ENCODE measurements at places on chromosomes 1 and 21. TPM values are rescaled to one million over a fixed set of nuclear protein-coding genes. Genes with fewer than 3 reads are reported as not detected.
A peak's percentile ranks its signal among the peaks of the same experiment; 100 is the strongest.

DNA sequence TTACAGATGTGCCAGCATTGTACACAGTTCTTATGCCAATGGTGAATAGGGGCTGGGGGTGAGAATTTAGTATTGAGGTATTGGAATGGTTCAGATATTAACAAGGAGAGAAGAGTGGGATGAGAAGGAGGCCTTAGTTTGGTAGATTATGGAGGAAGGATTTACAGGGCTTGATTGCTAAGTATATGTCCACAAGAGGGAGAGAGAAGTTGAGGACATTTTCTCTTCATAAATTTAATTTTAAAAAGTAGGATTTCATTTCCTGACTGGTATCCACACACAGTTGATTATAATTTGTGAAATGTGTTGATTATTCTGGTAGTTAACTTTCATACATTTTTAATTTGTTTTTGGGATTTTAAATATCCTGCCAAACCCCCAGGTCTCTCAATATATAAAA, 213.0 kb downstream of the ADGRL2 start:
- DNase-seq = no peak

DNA sequence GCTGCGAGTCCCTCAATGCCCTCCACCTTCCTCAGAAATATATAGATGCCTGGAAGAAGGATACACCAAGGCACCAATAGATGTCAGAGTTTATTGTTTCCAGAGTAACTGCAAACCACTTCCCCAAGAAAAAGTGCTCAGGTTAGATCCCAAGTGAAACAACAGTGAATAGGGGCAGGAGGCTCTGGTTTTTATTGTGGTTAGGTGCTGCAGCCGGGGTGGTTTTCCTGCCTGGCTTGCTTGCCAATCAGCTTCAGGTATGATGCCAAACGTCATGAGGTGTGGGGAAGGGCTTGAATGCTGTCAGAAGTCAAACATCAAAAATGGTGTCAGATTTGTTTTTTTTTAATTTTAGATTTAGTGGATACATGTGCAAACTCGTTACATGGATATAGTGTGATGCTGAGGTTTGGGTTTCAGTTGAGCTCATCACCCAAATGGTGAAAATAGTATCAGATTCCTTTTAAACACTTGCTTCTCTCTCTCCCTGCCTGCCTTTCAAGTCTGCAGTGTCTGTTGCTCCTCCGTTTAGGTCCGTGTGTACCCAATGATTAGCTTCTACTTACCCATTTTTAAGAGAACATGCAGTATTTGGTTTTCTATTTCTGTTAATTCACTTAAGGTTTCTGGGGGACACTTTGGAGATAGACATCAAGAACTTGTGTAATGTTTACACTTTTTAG, 1317.0 kb downstream of the MRPL39 start:
- DNase-seq = peak; percentile 19

- peak; percentile 20 for DNase-seq
Measured at GRCh38 chr1:52697795-52698674, at the start of gene COA7. COA7 (minus strand) TSS chr1:52698347; CDS start chr1:52698326, 21 bp downstream.

- no peak for DNase-seq
Measured at GRCh38 chr1:225885336-225885735, 3.2 kb upstream of the TMEM63A start.

VSIG8 gene
- not detected for total RNA-seq

CELA2A gene
- total RNA-seq = not detected

FASLG gene
- 0.80 TPM for total RNA-seq

OR2L3 gene
- not detected for total RNA-seq

- no peak for DNase-seq
Measured at GRCh38 chr1:205374210-205375078, 17.7 kb upstream of the KLHDC8A start.

GRCh38 chr1:89739013-89739843, 81.6 kb upstream of the LRRC8D start:
- DNase-seq = no peak

DNA sequence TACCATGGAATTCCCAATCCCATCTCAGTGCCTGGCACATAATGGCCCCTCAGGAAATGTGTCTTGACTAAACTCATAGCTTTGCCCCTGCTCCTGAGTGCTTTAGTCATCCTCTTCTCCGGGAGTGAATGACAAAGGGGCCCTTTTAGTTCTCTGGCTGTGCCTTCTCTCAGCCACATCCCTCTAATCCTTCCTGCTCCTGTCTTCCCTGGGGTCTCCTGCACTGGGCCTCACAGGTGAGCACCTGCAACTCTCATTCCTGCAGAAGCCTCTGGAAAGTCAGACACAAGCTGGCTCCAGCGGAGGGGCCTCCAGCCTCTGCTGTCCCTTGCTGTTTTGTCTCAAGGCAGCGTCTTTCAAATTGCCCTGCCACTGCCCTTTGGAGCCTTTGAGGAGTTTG, 14.0 kb upstream of the ETV3L start:
- DNase-seq = no peak

- no peak for DNase-seq
Measured at GRCh38 chr1:54826226-54826816, 25.2 kb upstream of the TTC22 start.

GRCh38 chr21:18218331-18218730, 26.3 kb upstream of the CHODL start:
- no peak for DNase-seq

GRCh38 chr1:204578867-204579664, 62.9 kb downstream of the MDM4 start:
- DNase-seq = no peak

DNA sequence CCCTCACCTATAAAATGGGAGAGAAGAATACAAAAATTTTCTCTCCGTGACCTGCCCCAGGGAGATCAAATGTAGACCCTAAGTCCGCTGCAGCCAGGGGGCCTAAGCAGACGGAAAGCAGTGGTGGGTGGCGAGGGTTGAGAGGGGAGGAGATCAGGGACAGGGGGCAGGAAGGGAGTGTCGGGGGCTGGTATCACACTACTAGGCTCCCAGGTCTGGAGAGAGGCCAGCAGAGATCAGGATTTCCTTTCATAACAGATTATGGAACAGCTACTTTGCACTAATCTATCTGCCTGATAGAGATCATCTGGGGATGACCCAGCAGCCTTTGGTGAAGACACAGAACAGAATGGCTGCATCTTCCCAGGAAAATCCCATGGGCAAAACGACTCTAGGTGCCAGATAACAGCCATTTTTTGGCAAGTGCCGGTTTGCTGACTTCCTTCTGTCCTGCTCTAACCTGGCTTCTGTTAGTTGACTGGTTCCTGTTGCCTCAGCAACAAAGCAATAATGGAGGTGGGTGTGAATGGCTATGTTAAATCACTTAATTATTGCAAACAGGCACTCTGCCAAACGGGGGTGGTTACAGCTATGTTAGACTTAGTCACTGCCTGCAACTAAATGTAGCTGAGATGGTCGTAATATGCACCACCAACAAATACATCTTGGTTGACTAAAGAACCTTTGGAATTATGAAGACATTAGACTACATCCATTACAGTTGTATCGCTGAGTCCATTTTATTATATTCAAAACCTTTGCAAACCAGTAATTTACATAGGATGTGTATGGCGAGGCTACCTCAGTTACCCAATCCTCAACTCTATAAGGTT, 30.0 kb upstream of the EPS8L3 start:
- peak; percentile 42 for DNase-seq

MPZ gene
- 3.1 TPM for total RNA-seq

- DNase-seq = no peak
Measured at GRCh38 chr1:225766967-225767633, 10.5 kb upstream of the SRP9 start.

GRCh38 chr1:235917267-235917811, 50.6 kb upstream of the LYST start:
- peak; percentile 7 for DNase-seq

RNF19B gene
- total RNA-seq = 37.4 TPM

DNA sequence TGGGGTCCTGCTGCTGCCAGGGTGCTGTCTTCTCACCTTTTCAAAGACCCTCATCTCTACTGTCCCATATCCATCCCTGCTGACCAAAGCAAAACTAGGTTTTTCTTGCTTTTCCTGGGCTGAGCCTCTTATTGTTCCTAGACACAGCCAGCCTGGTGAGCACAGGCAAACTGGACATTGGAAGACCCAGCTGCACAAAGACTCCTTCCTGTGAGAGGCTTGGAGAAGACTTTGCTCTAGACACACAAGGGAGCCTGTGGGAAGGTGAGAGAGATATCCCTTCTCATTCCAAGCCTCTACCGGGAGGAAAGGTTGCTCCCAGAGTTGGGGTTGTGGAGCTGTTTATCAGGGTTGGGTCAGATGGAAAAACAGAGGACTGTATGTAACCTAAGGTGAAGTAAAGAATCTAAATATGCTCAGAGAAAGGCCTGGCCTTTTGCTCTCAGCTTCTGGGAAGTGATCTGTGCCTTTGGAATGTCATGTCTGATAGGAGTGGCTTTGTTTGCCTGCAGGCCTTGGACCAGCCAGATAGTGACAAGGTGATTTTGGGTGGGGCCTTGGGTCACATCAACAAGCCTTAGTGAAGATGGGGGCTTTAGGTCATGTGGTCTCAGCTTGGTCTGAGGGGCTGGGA, 87.6 kb upstream of the RUNX1 start:
- no peak for DNase-seq

DNA sequence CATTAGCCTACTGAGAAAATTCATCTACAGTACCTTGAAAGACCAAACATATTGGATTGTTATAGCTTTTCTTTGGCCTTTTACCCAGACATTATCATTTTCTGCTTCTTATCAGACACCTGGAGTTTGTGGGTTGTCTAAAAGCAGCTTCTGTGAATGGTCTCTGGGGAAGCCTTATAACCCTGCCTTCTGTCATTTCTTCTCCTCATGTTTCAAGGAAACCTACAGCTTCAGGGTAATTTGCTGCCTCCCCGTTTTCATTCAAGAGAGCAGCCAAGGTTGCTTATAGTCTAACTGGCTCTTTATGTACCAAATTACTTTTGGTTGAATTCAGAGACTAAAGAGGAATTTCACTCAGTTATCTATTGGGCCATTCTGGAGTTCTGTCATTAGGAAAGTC, 288.3 kb upstream of the SGIP1 start:
- no peak for DNase-seq

DNA sequence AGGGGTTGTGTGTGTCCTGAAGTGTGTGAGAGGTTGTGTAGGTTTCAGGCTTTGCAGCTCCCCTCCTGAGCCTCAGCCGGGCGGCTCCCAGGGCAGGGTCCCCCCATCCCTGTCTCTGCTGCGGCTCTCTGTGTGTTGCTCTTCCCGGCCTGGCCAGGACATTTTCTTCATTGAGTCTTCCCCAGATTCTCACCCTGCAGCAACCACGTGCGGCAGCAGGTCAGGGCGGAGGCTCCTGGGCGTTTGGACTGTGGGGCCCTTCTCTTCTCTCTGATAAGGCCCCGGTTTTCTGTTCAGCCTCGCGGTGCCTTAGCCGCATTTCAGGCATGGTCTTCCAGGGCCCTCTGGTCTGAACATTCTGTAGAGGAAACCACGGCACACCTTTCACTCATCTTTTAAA, 1.8 kb upstream of the TCP10L start:
- DNase-seq = no peak

- no peak for DNase-seq
Measured at GRCh38 chr1:223771469-223771813, 59.1 kb downstream of the CAPN2 start.

DNA sequence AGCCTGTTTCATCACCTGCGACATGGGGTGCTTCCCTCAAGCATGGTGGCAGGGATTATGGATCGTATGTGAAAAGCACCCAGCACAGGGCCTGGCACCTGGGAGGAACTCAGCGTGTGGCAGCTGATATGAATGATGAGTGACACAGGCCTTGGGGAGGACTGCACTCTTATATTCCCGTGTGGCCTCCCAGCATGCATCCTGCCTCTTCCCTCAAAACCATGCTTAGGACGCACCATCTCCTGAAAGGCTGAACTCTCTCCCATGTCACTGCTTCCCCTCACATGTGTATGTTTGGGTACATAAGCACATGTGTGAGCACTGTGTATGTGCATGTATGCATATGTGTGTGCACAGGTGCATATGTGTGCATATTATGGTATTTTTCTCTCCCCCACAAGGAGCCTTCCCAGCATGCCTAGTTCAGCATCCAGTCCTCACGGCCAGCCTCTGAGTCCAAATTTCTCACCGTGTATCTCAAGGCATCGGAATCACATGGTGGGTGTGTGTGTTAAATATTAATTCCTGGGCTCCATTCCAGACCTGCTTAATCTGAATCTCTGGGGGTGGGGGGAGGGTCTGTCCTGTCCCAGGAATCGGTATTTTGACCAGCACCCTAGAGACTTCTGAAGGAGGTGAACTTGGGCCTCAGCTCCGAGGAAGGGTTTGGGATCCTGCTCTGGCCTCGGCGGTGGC, 12.8 kb downstream of the MYOM3 start:
- DNase-seq = no peak

DNA sequence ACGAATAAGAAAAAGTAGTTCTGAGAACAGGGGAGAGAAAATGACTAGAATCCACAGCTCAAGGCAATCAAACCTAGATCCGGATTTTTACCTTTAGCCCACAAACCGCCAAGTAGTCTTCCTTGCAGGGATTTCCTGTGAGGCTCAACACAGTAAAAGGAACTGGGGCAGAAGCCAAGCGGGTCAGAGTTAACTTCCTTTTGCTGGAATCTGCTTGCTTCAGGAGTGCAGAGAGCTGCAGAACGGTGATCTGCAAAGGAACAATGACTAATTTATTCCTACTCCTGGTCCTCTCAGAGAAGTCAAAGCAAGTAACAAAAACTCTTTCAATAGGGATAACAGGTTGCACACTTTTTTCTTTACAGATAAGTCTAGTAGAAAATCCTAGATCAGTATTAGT, 53.4 kb downstream of the UBR4 start:
- no peak for DNase-seq

PDZK1 gene
- total RNA-seq = not detected

TAS1R3 gene
- total RNA-seq = 3.3 TPM

DNA sequence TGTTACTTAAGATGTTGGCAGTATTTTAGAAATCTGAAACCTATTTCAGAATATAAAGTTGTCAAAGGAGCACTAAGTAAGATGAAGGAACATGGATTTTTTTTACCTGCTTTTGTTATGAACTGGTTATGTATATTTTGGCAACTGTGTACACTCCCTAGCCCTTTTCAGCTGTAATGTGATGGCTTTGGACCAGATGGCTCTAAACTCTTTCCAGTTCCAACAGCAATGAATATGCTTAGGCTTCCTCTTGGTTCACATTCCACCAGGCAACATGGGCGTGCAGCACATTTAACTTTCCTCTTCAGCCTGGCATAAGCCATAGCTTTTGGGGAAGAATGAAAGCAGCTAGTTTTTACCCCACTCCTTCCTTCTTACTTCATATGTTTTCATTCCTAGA, 95.6 kb upstream of the ADAMTS5 start:
- no peak for DNase-seq

CGN gene
- 0.28 TPM for total RNA-seq

- DNase-seq = no peak
Measured at GRCh38 chr1:175005085-175005783, 5.5 kb downstream of the CACYBP start.

- DNase-seq = no peak
Measured at GRCh38 chr1:3142236-3142635, 73.2 kb downstream of the PRDM16 start.

- no peak for DNase-seq
Measured at GRCh38 chr21:15079269-15079668, 14.5 kb upstream of the NRIP1 start.
